Activated CD4-positive, alpha-beta T cell treated with anti-CD3 and anti-CD28 coated beads, Interleukin-2, Interleukin-4, amounts not matched to agents 100 ng/mL and 50 ng/mL, durations not matched to agents 16 hours and 8 hours (primary cell): ENCODE measurements at places on chromosomes 6 and 20.

GRCh38 chr20:44897133-44897532, 11.6 kb downstream of the YWHAB start:
- no peak for DNase-seq

DNA sequence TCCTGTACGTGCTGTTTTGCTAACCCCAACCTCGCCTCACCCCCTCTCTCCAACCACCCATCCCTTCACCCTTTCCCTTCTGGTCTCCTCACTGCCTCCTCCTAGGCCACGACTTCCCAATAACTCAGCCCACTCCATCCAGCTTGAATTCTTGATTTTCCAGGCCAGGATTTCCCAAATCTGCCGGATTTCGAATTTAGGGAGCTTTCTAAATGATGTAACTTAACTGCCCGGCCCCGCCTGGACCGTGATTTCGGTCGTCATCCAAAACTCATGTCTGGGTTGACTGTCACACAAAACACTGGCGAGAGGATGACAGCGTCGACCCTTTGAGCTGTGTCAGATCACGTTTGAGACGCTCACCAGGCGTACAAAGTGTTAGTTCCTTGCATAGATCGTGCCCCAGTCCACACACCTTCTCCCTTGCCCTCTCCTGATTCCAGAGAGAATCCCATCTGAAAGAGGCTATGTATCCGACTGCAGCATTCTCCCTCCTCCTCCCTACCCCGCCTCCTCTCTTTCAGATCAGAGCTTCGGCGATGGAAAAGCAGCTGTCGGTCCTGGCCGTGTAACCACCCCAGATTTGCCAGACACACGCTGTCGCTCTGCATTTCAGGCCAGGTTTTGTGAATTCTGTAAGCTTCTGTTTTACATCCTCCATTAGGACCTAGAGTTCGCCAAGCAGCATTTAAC, 168.2 kb downstream of the GPX5 start:
- no peak for DNase-seq

DNA sequence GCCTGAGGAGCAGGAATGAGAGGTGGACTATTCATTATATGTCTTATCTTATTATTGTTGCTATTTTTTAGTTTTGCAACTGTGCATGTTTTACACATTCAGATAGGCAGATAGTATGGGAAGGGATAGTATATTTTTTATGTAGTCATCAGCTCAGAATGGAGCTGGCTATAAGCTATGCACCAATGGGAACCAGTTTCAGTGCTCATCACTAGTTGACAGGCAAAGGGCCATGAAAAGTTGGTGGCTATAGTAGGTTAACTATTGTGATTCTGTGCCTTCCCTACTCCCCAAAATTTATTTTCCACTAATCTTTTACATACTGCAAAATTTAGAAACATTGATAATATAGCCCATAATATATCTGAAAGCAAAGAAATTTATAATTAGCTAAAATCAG, 5.3 kb upstream of the UBD start:
- DNase-seq: no peak

DNA sequence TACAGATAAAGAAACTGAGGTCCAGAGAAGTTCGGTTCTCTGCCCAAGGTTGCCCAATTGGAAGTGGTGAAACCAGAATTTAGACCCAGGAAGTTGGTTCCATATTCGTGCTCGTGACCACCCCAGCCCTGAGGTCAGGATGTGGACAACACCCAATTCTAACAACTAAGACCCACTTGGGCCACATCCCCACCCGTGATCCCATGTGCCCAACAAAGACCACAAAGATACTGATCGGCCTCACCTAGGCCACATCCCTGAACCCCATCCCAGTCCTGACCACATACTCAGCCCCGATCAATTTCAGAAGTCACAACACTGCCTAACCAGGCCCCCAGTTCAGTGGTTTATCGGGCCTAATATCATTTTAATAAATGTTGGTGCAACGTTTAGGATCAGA, 138.4 kb downstream of the PREX1 start:
- no peak for DNase-seq

- DNase-seq: no peak
Observed at GRCh38 chr20:53427951-53428350, 165.7 kb downstream of the ZNF217 start.

GRCh38 chr6:21885111-21885510, 291.6 kb downstream of the SOX4 start:
- DNase-seq: no peak

DNA sequence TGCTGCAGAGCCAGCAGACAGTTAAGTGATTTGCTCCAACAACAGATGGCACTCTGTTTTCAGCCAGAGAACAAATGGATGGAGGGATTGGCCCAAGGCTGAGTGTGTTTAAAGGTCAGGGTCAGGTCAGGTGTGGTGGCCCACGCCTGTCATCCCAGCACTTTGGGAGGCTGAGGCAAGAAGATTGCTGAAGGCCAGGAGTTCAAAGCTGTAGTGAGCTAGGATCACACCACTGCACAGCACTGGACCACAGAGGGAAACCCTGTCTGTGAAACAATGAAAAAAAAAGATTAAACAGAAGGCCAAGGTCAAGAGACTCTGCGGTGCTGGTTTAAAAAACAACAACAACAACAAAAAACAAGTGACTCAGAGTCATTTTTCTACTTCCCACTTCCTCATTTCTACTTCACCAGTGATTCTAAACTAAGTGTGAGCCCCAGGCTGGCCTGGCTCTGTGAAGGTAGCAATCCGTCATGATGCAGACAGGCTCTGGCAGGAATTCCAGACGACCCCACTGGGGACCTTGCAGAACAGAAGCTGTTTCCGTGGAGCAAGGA, 42.5 kb upstream of the ARMC2 start:
- DNase-seq: no peak
